ENCODE measurements at places on chromosomes 5 and 9. TPM values are rescaled to one million over a fixed set of nuclear protein-coding genes. Genes with fewer than 3 reads are reported as not detected.

SOHLH1 gene
- not detected for total RNA-seq

FCN2 gene
- total RNA-seq, result not detected

IL17B gene
- not detected for total RNA-seq

TMEM174 gene
- not detected for total RNA-seq

PFN3 gene
- total RNA-seq, result not detected

FAM169A gene
- total RNA-seq, result 3.8 TPM

HAVCR2 gene
- 53.7 TPM for total RNA-seq

KIF4B gene
- 0.05 TPM for total RNA-seq

SLC25A2 gene
- total RNA-seq, result 0.45 TPM

IL5 gene
- 0.48 TPM for total RNA-seq

SPATA24 gene
- total RNA-seq, result 10.3 TPM

PPP2CA gene
- total RNA-seq, result 124 TPM

F12 gene
- 0.70 TPM for total RNA-seq

THG1L gene
- total RNA-seq, result 15.4 TPM

PCDHA9 gene
- total RNA-seq, result not detected

CATSPER3 gene
- 0.67 TPM for total RNA-seq

MLLT3 gene
- 114 TPM for total RNA-seq

PPP3R2 gene
- not detected for total RNA-seq

RACK1 gene
- total RNA-seq, result 2,645 TPM

HEXB gene
- 73.7 TPM for total RNA-seq

TLE1 gene
- 0.88 TPM for total RNA-seq

SLC4A9 gene
- total RNA-seq, result 0.68 TPM

TNC gene
- total RNA-seq, result not detected

CSF1R gene
- not detected for total RNA-seq

PCDHGA10 gene
- total RNA-seq, result 0.05 TPM

TRMT10B gene
- total RNA-seq, result 14.6 TPM

GFRA3 gene
- not detected for total RNA-seq

KIF20A gene
- 44.9 TPM for total RNA-seq

TAF11L5 gene
- not detected for total RNA-seq

VLDLR gene
- total RNA-seq, result 5.2 TPM

OMD gene
- total RNA-seq, result not detected

SLC6A19 gene
- total RNA-seq, result not detected

MVB12B gene
- total RNA-seq, result 1.5 TPM

STPG3 gene
- not detected for total RNA-seq

NKD2 gene
- total RNA-seq, result 4.9 TPM

NTNG2 gene
- 2.2 TPM for total RNA-seq

ITGA2 gene
- total RNA-seq, result 5.0 TPM

OCLN gene
- total RNA-seq, result 2.2 TPM

SPINK7 gene
- not detected for total RNA-seq

ARHGEF28 gene
- not detected for total RNA-seq

PCDHGB3 gene
- 0.10 TPM for total RNA-seq

TLX3 gene
- not detected for total RNA-seq

SPINK13 gene
- total RNA-seq, result not detected

CAMK4 gene
- total RNA-seq, result 131 TPM

ADCY2 gene
- total RNA-seq, result not detected

ZNF354B gene
- total RNA-seq, result 20.7 TPM

MCTP1 gene
- total RNA-seq, result not detected

TXNDC8 gene
- not detected for total RNA-seq

FGF10 gene
- total RNA-seq, result not detected

C5orf52 gene
- total RNA-seq, result not detected

TRAF1 gene
- total RNA-seq, result 77.1 TPM

OSMR gene
- total RNA-seq, result not detected

GARIN3 gene
- total RNA-seq, result 0.10 TPM

RUSC2 gene
- 3.2 TPM for total RNA-seq

CKMT2 gene
- not detected for total RNA-seq

SLC36A2 gene
- total RNA-seq, result not detected

OR13J1 gene
- not detected for total RNA-seq
